ENCODE measurements at places on chromosomes 3 and 15. TPM values are rescaled to one million over a fixed set of nuclear protein-coding genes. Genes with fewer than 3 reads are reported as not detected.
A peak's percentile ranks its signal among the peaks of the same experiment; 100 is the strongest.

- H3K27me3 ChIP-seq = no peaks in the 10 kb centered on the region
- H3K4me3 ChIP-seq = no peak overlapping the region
- DNase-seq = no peak
- peaks cover 9% of the 10 kb centered on the region for H3K4me1 ChIP-seq
These were observed 135.4 kb downstream of the KLF13 start for GRCh38 chr15:31461911-31462480.

DNA sequence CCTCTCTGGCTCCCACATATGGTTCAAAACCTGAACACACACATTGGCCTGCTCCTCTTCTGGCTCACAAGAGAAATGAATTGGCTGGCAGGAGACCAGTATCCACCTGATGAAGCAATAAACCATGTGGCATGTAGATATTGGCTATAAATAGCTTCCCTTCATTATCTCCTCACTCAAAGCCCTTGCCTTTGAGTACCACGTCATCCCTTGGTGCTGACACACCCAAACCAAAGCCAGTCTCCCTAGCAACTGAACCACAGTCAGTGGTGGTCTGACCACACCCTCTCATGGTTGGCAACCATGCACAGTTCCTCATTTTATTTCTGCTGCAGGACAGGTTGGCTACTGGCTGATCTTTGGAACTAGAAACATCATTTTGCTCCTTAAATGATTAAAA lies 98.8 kb downstream of the ZNF621 start:
- no peaks in the 10 kb centered on the region for H3K4me1 ChIP-seq
- no peaks in the 10 kb centered on the region for H3K36me3 ChIP-seq
- DNase-seq = no peak
- no peak overlapping the region for H3K27ac ChIP-seq
- no peak overlapping the region for H3K4me3 ChIP-seq
- H3K27me3 ChIP-seq = no peaks in the 10 kb centered on the region

- H3K27me3 ChIP-seq = no peaks in the 10 kb centered on the region
- H3K4me1 ChIP-seq = no peaks in the 10 kb centered on the region
- peaks cover 6% of the 10 kb centered on the region for H3K36me3 ChIP-seq
These were observed 826 bp downstream of the CCDC66 start for GRCh38 chr3:56557831-56558170.

DNA sequence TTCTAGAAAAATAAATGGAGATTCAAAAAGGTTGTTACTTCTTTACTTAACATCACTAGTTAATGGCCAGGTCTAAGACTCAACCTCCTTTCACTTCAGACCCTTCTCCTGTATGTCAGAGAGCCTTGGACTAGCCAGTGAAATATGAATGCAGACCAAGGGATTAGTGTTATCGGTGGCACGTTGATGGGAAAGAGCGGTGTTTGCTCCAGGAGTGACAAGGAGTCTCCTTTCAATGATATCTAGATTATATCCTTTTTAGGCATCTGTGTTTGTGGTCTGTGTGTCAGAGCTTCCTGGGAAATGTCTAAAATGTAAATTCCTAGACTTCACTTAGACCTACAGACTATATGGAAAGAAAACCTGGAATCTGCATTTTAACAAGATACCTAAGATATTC lies 658.0 kb upstream of the KCNMB2 start:
- H3K27me3 ChIP-seq = no peaks in the 10 kb centered on the region
- no peak overlapping the region for H3K4me3 ChIP-seq
- DNase-seq = no peak
- H3K36me3 ChIP-seq = no peaks in the 10 kb centered on the region
- no peaks in the 10 kb centered on the region for H3K4me1 ChIP-seq

DNA sequence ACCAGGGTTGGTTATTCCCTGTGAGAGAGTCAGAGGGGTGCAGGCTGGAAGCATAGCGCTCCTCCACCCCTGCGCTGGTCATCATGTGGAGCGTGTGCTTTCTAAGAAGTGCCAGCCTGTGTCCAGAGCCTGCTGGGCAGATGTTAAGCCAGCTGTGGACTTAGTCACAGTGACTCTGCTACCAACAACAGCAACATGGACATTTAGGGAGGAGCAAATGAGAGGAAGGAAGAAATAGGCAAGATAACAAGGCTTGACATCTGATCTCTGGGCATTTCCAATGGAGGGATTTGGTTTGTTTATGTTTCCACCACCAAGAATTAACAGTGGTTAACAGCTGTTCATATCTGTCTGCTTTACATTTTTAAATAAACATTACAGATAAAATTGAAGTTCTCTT lies 36.4 kb upstream of the MYZAP start:
- DNase-seq = peak; percentile 25
- H3K27ac ChIP-seq = peak overlapping the region; percentile 54
- H3K27me3 ChIP-seq = no peaks in the 10 kb centered on the region
- no peak overlapping the region for H3K4me3 ChIP-seq
- no peaks in the 10 kb centered on the region for H3K36me3 ChIP-seq

- H3K27me3 ChIP-seq = no peaks in the 10 kb centered on the region
- no peaks in the 10 kb centered on the region for H3K36me3 ChIP-seq
- H3K27ac ChIP-seq = no peak overlapping the region
- peaks cover 29% of the 10 kb centered on the region for H3K4me1 ChIP-seq
These were observed 11.2 kb downstream of the DCBLD2 start for GRCh38 chr3:98890181-98890835.

DNA sequence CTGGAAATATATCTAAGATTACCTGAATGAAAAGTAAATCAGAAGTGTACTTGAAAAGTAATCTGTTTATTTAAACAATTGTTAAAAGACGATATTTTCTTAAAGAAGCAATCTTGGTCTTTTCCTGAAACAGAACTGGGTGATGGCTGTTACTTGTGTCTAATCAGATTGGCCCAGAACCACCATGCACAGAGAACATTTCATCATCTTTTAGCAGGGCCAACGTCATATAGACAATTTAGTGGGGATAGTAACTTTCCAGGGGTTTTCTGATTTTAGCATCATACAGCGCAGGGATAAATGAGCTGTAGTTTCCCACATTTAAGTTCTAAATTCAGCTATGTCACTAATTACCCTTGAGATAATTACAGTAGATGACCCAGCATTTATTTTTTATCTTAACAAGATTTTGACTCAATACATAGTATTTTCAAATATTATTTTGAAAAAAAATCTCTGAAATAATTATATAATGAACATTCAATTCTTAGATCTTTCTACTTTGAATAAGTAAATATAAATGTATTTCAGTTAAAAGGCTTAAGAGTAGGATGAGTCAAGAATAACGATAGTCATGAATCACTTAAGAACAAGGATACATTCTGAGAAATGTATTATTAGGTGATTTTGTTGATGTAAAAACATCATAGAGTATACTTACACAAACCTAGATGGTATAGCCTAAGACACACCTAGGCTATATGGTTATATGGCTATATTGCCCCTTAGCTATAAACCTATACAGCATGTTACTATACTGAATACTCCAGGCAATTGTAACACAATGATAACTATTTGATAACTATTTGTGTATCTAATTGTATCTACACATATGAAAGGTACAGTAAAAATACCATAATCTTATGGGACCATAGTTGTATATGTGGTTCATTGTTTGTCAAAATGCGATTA lies 103.8 kb upstream of the MME start:
- no peak overlapping the region for H3K4me3 ChIP-seq
- H3K36me3 ChIP-seq = no peaks in the 10 kb centered on the region
- H3K4me1 ChIP-seq = no peaks in the 10 kb centered on the region

DNA sequence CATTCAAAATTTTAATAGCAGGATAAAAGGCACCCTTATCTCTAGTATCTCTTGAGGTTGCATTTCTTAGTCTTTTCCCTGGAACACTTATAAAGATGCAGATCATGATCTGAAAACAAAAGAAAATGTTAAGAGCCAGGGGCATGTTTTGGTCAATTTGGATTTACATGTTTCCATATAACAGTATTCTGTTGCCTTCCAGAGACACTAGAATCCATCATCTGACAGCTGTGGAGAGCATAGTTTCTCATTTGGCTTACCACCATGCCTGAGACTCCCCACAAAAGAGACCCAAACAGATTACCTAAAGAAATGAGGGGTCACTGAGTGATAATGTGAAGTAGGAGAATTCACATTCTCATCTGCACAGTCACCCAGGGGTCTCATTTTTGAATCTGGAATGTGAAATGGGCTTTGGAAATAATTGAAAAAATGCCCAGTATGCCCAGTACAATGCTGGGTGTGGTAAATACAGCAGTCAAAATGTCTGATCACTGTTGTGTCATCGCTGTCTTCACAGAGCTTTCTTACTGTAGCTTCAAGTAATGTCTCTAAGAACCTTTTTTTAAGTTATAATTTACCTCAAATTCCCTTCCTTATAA lies 79.9 kb upstream of the ZBTB20 start:
- H3K4me1 ChIP-seq = no peaks in the 10 kb centered on the region
- no peak overlapping the region for H3K4me3 ChIP-seq
- no peaks in the 10 kb centered on the region for H3K36me3 ChIP-seq
- H3K27ac ChIP-seq = no peak overlapping the region
- no peak for DNase-seq

DNA sequence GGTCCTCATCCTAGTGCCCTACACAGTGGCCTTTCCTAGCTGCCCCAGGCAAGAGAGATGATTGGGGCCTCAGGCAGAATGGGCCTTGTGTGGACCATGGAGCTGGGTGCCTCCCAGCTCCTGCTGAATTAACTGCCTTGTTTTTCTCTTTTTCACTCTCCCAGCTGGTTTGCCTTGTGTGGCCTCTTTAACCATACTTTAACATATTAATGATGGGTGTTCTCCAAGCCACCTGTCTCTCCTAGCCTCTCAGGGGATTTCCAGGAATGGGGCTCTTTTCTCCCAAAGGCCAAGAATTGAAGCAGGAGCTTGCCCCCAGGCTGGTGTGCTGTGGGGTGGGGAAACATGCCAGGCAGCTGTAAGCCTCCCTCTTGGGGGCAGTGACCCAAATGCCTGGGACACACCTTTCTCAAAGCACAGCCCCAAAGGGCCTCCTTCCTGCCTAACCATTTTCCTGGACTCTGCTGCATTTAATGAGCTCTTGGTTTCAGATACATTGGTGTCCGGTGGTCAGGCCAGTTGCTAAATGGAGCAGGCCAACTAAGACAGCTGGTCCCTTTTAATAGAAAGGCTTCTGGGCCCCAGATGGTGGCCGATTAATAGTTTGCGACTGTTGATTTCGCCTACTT lies 5.6 kb downstream of the ALPK3 start:
- peaks cover 21% of the 10 kb centered on the region for H3K4me1 ChIP-seq
- no peaks in the 10 kb centered on the region for H3K36me3 ChIP-seq
- H3K4me3 ChIP-seq = no peak overlapping the region
- no peaks in the 10 kb centered on the region for H3K27me3 ChIP-seq
- no peak overlapping the region for H3K27ac ChIP-seq
- no peak for DNase-seq

- H3K4me1 ChIP-seq = no peaks in the 10 kb centered on the region
- H3K4me3 ChIP-seq = no peak overlapping the region
- H3K27me3 ChIP-seq = no peaks in the 10 kb centered on the region
- no peaks in the 10 kb centered on the region for H3K36me3 ChIP-seq
These were observed 30.1 kb upstream of the FILIP1L start for GRCh38 chr3:100144255-100144866.

DNA sequence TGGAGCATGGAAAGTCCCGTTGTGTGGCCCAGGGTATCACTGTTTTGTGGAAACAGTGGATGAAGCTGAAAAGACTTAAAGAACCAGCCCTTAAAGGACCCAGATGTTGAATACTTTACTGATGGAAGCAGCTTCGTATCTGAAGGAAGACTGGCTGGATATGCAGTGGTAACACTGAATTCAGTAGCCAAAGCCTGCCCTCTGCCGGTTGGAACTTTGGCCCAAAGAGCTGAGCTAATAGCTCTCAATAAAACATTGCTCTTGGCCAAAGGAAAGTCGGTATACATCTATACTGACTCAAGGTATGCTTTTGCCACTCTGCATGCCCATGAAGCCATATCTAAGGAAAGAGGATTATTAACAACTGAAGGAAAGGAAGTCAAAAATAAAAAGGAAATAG lies 885.4 kb downstream of the PDCD6IP start:
- peak; percentile 50 for DNase-seq
- H3K36me3 ChIP-seq = no peaks in the 10 kb centered on the region
- no peaks in the 10 kb centered on the region for H3K27me3 ChIP-seq

DNA sequence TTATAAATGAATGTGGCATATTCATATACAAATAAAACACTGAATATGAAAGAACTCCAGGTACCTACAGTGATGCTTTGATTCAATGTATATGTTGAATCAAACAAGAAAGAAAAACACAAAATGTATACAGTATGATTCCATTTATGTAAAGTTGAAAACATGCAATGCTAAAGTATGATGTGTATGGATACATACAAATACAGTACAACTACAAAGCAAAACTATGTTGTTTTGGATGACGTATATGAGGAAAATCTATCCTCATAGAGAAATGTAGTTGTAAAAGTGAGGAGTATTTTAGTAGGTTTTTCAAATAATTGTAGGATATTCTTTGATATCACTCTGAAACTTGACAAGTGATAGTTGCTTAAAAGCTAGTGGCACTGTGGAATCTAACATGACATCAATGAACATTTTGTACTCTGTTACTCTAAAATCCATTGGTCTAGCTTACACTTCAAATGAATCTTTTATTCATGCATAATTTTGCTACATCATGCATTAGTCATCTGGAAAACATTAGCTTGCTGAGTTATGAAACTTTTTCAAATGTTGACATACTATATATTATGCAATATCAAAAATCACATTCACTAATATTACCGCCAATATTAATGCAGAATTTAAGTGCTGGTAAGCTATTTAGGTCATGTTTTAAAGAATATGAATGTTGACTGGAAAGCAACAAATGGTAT lies 278.1 kb upstream of the CHRNA7 start:
- no peaks in the 10 kb centered on the region for H3K36me3 ChIP-seq
- no peak for DNase-seq
- H3K4me3 ChIP-seq = no peak overlapping the region
- no peaks in the 10 kb centered on the region for H3K27me3 ChIP-seq

- no peak for DNase-seq
- no peaks in the 10 kb centered on the region for H3K36me3 ChIP-seq
- H3K4me3 ChIP-seq = no peak overlapping the region
- no peaks in the 10 kb centered on the region for H3K27me3 ChIP-seq
- H3K4me1 ChIP-seq = no peaks in the 10 kb centered on the region
These were observed 221.7 kb upstream of the TBC1D5 start for GRCh38 chr3:17964108-17964507.

- no peaks in the 10 kb centered on the region for H3K4me1 ChIP-seq
- H3K27ac ChIP-seq = no peak overlapping the region
- H3K4me3 ChIP-seq = no peak overlapping the region
- no peak for DNase-seq
These were observed 104.4 kb upstream of the GOLGA6L6 start for GRCh38 chr15:20645956-20646355.

DNA sequence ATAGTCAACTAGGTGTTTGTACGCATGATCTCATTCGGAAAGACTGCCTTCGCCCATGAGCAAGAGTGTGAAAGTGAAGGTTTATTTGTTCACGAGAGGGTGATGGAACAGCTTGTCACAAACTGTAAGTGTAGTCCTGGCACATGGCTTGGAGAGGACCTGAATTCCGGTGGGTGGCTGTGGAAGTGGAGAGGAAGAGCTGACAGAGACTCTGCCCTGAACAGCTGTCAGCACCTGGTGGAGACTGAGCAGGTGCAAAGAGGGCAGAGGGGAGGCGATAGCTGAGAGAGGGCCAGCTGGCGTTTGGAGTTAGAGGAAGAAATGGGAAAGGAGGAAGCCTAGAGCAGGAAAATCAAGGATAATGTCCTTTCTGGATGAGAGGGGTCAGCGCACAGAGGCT lies 155.7 kb downstream of the EEFSEC start:
- H3K27ac ChIP-seq = no peak overlapping the region
- no peaks in the 10 kb centered on the region for H3K36me3 ChIP-seq
- H3K4me3 ChIP-seq = no peak overlapping the region

TM4SF18 gene
- 9.7 TPM for total RNA-seq

EFL1 gene
- total RNA-seq = 12.7 TPM

TGM4 gene
- total RNA-seq = 0.33 TPM

NECTIN3 gene
- 95.4 TPM for total RNA-seq

ROBO2 gene
- total RNA-seq = 1.5 TPM

FOXL2 gene
- not detected for total RNA-seq

GREM1 gene
- not detected for total RNA-seq

All from thyroid gland (tissue), 4 donors.